Naive thymus-derived CD4-positive, alpha-beta T cell (primary cell): ENCODE measurements at places on chromosomes 7 and 10.

DNA sequence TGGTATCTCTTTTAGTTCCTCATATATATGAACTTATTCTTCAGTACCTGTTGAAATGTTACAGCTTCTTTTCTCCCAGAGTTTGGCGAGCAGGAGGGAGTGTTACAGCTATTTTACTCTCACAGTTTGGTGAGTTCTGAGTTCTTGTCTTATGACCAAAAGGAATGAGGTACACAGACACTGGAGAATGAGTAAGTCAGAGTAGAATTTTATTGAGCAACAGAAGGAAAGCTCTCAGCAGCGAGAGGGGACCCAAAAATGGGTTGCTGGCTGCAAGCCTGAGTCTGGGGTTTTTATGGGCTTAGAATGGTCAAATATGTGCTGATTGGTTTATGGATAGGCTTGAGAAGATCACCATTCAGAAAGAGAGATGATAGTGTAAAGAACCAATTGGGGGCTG lies 175.2 kb downstream of the CDK14 start:
- DNase-seq: no peak

- no peak for DNase-seq
Measured at GRCh38 chr10:103555325-103555649, 61.8 kb downstream of the NEURL1 start.

DNA sequence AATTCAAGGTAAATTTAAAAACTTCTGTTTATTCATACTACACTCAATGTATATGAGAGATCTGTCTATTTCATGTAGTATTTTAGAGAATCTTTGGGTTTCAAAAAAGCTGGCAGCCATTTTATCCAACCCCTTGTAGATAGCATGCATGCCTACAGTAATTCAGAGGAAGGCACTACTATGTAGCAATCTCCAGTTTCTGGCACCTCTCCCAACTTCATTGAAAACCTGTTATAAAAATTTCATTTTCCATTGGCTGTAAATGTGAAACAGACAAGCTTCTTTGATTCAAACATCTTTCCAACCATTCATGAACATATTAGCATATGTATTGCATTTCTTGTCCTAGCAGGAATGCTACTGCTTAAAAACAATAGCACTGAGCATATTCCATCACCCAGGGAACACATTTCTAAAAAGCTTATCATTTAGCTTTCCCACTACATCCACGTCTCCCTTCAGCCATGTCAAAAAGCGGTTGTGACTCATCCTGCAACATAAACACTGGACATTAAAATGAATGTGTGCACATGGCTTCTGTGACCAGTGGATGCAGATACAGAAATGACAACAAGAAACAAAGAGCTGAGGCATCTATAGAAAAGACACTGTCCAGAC lies 330.4 kb upstream of the AOAH start:
- no peak for DNase-seq

GRCh38 chr10:117413928-117414618 lies 38.8 kb upstream of the PDZD8 start:
- no peak for DNase-seq

DNA sequence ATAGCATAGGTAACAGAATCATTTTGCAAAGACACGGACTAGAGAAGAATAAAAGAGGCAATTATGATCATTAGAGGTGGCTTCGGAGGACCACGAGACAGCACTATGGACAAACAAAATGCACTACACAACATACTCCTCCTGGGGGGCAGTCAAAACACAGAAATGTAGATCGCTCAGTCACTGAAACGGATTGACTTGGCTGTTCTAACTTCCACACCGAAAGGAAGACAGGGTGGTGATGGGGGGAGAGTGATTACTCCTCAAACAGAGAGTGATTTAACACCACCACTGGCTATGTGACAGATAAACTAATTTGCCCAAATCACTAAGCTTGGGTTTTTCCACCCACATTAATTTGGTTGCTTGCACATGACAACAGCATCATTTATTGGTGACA lies 14.1 kb upstream of the PPA1 start:
- no peak for DNase-seq

- peak; percentile 14 for DNase-seq
Measured at GRCh38 chr7:106767078-106767477, 98.0 kb upstream of the PIK3CG start.

GRCh38 chr7:17146621-17147020 lies 151.8 kb upstream of the AHR start:
- DNase-seq: no peak

DNA sequence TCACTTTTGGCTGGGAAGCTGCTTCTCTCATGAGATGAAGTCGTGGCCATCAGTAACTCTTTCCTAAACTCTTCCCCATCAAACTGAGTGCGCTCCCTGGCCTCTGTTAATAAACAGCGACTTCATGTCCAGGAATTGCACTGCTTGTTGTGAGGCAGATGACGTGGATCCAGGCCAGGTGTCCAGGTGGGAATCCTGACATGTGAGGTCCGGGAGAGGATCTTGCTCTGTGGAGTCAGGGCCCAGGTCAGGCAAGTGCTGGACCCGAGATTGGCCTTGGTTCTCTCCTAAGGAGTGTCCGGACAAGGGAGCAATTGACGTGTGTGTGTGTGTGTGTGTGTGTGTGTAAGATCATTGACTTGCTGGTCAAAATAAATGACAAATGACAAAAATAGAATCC lies 362.7 kb downstream of the GLRX3 start:
- DNase-seq: no peak

DNA sequence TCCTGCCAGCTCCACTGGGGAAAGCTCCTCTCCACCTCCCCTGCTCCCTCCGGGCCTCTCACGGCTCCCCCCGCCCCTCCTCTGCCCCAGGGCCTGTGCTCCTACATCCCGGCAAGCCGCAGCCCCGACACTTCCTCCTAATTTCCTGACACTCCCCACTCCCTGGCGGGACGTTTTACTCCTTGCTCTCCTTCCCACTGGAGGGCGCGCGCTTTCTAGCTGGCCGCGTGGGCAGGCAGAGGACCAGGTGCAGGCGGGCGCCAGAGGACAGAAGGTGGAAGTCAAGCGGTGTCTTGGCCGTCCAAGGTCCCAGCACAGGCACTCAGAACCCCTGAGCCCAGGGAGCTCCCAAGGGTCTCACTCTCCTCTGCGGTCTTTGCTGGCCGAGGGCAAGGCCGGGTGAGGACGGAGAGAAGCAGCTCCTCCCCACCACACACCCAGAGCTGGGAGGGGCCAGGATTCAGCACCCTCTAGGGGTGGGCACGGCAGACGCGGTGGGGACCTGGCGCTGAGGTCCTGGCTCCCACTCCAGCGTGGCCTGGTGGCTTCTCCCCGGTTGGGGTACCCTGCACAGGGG lies 19.1 kb downstream of the ADAM8 start:
- DNase-seq: no peak

GRCh38 chr10:58979711-58980110 lies 196.7 kb upstream of the PHYHIPL start:
- no peak for DNase-seq

DNA sequence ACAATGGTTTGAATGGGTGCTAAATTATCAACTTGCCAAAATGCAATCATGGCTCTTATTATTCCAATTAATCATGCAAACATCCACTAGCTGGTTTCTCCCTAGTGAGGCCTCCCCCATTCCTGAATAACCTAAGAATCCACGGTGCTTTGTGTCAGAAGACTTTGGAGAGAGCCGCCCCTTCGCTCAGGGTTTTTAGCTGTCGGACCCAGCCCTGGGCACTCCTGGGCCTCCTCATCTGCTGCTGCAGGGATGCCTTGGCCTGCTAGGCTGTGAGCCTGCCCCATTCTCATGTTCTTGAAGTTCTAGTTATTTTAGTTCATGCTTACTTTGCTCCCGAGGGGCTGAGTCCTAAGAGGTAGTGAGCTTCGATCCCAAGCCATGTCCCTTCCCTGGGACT lies 34.1 kb upstream of the SFRP5 start:
- DNase-seq: no peak

DNA sequence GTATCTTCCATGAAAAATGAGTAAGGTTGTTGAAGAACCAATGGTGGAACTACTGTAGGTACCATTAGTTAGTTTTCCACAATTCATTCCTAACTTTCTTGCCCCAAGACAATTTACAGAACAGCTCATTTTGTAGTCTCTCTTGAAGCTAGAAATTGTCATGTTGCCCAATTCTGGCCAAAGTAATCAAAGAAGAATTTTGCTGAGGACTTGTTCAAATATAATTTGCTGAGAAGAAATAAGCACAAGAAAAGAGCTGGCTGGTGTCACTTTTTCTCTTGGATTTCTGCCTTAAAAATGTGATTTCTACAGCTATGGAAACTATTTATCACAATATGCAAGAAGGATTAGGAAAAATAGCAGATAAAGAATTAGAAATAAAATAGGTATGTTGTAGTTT lies 199.2 kb upstream of the SEMA3A start:
- DNase-seq: no peak

DNA sequence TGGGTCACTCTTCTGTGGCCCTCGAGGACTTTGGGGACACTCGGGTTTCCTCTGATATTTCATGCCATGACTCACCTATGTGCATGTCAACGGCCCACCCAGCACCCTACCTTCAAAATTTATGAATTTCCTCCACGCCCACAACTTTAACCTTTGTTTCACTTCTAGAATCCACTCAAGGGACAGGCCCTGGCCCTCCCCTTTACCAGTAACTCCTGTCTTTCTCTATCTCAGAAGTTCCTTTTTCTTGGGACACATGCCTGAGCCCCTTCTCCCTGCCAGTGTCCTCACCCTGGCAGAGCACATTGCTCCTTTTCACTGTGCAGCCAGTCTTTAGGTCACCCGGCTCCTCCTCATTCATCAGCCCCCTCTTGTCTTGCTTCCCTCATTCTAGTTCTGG lies 282.5 kb upstream of the KLF6 start:
- no peak for DNase-seq

GRCh38 chr7:98231493-98232262 lies 20.4 kb downstream of the TECPR1 start:
- no peak for DNase-seq

- no peak for DNase-seq
Measured at GRCh38 chr7:151198945-151199848, 11.1 kb downstream of the H2BK1 start.

- DNase-seq: no peak
Measured at GRCh38 chr7:50264908-50265307, 39.6 kb upstream of the IKZF1 start.
